ENCODE measurements at places on chromosomes 13 and 19.

GRCh38 chr13:83100237-83100636 lies 782.0 kb downstream of the SLITRK1 start:
- DNase-seq, result no peak

DNA sequence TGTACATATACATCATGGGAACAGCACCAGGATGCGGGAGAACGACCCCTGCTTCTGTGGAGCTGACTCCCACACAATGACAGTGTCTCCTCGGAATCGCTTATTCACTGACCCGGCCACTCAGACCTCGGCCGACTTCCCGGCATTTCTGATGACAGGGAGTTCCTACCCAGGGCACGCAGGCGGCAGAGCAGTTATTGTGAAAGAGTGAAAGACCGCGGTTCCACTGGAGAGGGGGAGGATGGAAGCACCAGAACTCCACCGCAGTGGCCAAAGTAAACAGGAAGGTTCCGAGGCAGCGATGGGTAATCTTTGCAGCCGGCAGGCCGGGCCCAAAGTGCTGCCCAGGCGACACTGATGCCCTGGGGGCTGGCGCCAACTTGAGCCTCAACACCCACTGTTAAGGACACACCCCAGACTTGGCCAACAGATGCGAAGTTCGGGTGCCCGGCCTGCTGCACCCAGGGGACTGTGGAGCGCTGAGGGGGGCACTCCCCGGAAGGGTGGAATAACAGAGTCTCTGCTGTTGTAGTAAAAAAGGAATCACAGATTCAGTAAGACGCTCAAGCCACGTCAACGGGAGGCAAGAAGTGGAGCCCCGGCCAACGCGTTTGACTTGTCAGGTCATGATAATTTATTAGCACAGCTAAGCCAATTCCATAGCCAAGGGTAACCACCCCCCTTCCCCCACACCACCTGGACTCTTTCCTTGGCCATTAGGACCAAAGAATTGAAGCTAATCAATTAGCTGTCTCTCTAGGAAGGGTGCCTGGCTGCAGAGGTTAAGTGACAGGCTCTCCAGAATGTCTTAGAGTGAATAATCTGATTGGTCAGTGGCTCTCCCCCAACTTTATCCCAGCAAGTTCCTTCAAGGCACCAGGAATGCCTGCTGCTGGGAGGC lies 5.8 kb downstream of the MLLT1 start:
- DNase-seq, result no peak

DNA sequence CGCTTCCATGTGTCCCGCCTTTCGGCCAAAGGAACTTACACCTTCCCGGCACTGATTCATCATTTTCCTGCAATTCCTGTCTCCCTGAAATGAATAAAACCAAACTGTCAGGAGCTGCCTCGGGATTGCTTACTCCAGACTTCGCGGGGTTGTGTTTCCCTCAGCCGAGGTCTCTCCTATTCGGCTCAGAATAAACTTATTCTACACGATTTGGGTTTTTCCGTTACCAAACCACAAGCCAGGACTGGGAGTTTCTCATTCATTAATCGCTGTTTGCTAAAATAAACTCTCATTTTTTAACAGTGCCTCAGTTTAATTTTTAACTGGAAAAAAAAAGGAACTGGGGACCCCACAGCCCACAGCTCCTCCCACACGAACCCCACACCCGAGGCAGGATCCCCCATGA lies 667 bp downstream of the ZNF878 start:
- DNase-seq, result no peak

DNA sequence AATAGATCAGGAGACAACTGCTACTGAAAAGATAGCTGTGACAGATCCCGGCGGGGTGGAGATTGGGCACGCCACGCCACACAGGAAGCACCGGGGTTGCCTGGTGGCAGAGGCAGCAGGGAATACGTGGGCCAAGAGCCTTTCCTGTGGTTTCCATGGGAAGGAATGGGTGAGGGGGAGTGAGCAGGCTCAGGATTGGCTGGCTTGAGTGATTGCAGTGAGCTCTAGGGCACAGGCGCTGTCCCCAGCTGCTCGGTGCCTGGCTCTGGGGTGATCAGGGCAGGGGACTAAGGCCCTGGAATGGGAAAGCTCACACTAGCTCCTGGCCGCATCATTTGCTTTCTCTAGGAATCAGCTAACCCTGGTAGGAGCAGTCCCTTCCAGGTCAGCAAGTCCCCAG lies 166.1 kb downstream of the USP12 start:
- DNase-seq, result no peak

GRCh38 chr13:20492641-20493040 lies 33.0 kb downstream of the CRYL1 start:
- peak; percentile 47 for DNase-seq

GRCh38 chr13:67306742-67307141 lies 76.6 kb upstream of the PCDH9 start:
- no peak for DNase-seq

DNA sequence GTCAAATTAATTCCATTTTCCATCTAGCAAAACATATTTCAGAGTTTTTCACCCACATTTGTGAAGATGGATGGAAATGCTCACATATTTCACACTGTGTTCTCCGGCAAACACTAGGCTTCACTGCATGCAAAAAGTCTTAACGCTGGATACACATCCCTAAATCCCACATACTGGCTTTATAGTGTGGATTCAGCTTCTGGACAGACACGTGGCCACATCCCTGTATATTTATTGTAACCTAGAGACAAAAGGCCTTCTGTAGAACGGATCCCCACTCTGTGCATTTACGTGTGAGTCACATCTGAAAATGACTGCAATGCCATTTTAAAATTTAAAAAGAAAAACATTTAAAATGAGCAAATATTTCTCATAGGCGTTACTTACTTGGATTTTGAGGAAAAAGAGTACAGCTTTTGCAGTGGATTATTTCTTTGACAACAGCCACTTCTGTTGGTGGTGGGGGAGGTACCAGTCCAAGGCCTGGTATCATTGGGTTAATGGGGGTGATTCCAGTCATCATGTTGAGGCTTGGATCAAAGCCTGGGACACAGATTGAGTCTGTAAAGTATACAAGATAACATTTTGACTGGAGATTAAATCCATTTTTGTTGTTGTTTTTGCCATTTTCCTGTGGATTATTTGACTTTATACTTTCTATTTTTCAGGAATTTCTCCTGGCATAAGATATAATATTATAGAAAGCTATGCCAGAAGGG lies 337.7 kb downstream of the DNAJC15 start:
- no peak for DNase-seq

DNA sequence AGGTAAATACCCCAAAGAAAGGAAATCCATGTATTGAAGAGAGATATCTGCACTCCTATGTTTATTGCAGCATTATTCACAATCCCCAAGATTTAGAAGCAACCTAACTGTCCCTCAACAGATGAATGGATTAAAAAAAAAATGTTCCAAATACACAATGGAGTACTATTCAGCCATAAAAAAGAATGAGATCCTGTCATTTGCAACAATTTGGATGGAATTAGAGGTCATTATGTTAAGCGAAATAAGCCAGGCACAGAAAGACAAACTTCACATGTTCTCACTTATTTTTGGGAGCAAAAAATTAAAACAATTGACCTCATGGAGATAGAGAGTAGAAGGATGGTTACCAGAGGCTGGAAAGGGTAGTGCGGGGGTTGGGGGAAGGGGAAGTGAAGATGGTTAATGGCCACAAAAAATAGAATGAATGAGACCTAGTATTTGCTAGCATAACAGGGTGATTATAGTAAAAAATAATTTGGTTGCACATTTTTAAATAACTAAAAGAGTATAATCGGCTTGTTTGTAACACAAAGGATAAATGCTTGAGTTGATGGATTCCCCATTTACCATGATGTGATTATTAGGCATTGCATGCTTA lies 9.7 kb upstream of the ZNF709 start:
- DNase-seq, result no peak

GRCh38 chr13:21557995-21558394 lies 46.0 kb downstream of the MICU2 start:
- DNase-seq, result no peak

GRCh38 chr13:95833719-95834118 lies 156.8 kb downstream of the DNAJC3 start:
- no peak for DNase-seq

GRCh38 chr13:110005563-110005962 lies 219.2 kb upstream of the IRS2 start:
- no peak for DNase-seq

GRCh38 chr13:98798849-98799645 lies 46.6 kb upstream of the SLC15A1 start:
- DNase-seq, result no peak

- DNase-seq, result peak; percentile 2
Observed at GRCh38 chr13:25300861-25301346, 521 bp upstream of the NUP58 start.

GRCh38 chr19:46806656-46807055 lies 18.3 kb upstream of the SLC1A5 start:
- DNase-seq, result no peak

DNA sequence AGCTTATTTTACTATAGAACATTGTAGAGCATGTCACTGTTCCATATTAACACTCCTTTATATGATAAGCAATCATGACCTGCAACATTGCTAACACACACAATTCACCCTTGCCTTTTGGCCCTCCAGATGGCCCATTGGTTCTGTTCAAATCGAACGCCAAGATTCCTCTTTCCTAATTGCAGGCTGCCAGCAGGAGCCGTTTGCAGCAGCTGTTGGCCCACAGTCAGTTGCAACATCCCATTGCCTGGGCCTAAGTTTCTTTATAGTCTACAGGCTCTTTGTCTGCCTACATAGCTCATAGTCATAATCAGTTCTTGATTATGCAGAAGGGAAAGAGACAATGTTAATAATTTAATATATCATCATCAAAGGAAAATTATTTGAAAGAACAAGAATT lies 37.6 kb downstream of the KCTD12 start:
- no peak for DNase-seq

DNA sequence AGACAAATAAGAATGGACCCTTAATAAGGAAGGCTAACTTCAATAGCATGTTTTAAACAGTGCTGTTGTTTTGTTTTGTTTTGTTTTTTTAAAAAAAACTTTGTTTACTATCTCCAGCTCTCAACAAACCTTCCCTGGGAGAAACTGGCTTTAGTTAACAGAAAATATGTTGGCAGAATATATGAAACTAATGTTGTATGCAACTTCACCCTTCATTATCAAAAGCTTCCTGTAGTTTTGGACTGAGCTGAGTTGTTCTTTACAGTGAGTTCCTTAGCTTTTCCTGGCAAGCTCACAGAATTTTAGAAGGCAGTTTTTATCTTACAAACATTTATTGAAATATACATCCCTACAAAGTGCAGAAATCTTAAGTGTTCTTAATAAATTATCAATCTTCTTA lies 2480.7 kb upstream of the PCDH20 start:
- DNase-seq, result no peak

DNA sequence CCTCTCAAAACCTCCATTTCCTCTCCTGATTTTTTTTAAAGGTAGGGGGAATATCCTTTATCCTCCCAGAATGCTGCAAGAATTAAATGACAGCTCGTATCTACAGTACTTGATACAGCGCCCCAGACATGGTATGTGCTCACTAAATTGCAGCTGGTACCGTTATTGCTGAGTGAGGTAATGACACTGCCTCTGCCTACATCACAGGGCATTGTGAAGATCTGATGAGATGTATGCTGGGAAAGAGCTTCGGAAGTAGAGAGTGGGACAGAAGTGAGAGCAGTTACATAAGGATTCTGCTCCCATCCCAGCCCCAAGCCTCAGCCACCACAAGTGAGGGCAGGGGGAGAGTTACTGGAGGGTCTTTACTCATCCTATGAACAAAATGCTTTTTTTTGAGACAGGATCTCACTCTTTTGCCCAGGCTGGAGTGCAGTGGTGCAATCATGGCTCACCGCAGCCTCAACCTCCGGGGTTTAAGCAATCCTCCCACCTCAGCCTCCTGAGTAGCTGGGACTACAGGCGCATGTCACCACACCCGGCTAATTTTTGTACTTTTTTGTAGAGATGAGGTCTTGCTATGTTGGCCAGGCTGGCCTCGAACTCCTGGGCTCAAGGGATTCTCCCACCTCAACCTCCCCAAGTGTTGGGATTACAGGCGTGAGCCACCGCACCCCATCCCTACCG lies 1.7 kb upstream of the FKRP start:
- DNase-seq, result no peak
